ENCODE measurements at places on chromosomes 7 and 10. TPM values are rescaled to one million over a fixed set of nuclear protein-coding genes. Genes with fewer than 3 reads are reported as not detected.

MET gene
- not detected for polyA plus RNA-seq

ZNF22 gene
- 58.7 TPM for polyA plus RNA-seq

PTF1A gene
- polyA plus RNA-seq: not detected

ASAH2 gene
- polyA plus RNA-seq: 3.3 TPM

OR2A42 gene
- polyA plus RNA-seq: not detected

PRDX3 gene
- polyA plus RNA-seq: 75.5 TPM

DNA sequence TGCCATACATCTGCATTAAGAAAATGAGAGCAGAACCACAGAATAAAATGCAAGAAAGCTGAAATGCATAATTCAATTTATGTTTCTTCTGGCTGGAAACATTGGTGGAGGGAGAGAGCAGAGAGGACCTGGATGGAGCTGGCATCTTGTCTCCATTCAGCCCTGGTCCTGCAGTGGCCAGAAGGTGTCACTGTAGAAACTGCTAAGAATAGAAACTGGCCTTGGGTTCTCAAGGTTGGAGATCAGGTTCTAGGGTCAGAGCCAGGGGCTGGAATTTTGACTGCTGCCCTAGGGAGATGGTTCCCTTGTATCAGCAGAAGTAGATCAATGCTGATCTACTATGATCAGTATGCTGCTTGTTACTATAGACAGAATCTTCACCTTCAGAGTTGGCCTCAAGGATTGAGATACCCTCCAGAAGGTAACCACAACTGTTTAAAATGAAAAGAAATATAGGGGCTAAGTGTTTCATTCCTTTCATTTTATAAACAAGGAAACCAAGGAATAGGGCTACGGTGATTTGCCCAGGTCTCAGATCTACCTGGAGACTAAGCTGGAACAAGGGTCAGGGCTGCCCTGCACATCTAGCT lies 13.1 kb downstream of the TAS2R41 start:
- no peak overlapping the region for H3K4me3 ChIP-seq
- DNase-seq: no peak
- no peak overlapping the region for H3K27ac ChIP-seq
- H3K27me3 ChIP-seq: no peaks in the 10 kb centered on the region

DNA sequence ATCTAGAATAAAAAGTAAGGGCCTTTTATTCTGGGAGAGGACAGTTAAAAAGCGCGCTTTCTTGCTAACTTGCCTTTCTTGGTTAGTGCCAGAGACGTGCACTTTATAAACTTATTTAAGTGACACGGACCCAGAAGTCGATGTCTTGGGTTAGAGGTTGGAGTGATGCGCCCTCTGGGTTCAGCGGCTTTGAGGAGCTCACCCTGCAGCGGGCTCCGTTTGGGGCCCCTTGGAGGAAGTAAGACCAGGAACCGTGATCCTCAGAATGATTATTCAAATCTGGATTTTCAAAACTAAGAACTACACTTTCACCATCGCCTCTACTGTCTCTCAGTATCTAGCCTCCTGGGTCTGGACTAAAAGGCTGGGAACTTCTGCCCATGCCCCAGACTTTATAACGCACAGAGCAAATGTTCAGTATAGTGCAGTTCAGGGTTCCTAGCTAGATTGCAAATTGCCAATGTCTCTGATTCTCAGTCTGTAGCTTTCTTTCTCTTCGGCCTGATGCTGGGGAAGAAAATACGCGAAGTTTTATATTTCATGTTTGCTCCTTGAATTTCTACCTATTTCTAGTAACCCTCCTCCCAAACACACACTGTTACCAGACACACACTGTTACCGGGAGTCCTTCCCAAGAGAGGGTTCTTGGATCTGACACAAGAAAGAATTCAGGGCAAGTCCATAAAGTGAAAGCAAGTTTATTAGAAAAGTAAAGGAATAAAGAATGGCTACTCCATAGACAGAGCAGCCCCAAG lies 18.6 kb upstream of the SMO start:
- no peaks in the 10 kb centered on the region for H3K36me3 ChIP-seq
- peaks cover 23% of the 10 kb centered on the region for H3K4me1 ChIP-seq
- DNase-seq: no peak
- H3K27me3 ChIP-seq: no peaks in the 10 kb centered on the region
- peak overlapping the region; percentile 76 for H3K27ac ChIP-seq

DNA sequence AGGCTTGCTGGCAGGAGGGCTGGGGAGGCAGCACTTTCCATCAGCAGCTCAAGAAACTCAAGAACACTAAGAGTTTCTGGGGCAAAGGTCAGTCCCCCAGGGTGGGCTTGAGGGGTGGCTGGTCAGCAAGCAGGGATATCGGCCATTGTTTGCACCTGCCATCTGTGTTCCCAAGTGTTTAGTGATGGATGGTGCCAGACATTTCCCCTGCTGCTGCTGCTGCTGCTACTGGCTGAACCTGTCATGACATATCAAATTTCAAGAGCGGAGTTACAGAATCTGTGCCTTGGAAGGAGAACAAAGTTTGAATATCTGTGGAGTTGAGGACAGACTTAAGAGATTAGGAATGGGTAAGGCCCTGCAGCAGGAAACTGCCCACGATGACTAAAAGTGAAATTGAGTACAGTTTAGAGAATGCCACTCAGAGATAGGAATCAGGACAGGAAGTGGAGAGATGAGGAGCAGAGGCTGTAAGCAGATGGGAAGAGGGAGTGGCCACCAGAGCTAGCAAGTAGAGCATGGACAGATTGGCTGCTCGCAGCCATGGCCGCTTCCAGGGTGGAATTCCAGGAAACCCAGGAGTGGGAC lies 39.2 kb upstream of the PPP1R3C start:
- H3K36me3 ChIP-seq: no peaks in the 10 kb centered on the region
- H3K4me3 ChIP-seq: no peak overlapping the region
- DNase-seq: no peak
- H3K27me3 ChIP-seq: peaks cover 5% of the 10 kb centered on the region
- no peak overlapping the region for H3K27ac ChIP-seq

DNA sequence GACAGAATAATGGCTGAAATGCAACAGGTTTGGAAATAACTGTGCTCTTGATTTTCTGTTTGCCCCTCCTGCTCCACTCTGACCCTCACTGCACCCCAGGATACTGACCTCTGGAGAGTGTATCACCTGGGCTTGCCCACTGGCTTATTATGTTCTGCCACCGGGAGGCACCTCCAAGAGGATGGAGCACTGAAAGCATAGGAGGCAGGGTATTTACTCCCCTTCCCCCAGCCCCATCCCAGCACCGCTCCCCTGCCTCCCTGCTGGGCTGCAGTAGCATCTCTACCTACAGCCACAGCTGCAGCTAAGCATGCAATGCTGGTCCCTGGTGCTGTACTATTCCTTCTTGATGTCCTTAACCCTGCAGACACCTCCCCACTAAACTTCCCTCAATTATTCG lies 26.4 kb downstream of the RAB11FIP2 start:
- H3K4me3 ChIP-seq: no peak overlapping the region
- no peaks in the 10 kb centered on the region for H3K27me3 ChIP-seq
- peaks cover 6% of the 10 kb centered on the region for H3K36me3 ChIP-seq
- no peaks in the 10 kb centered on the region for H3K4me1 ChIP-seq
- no peak for DNase-seq

DNA sequence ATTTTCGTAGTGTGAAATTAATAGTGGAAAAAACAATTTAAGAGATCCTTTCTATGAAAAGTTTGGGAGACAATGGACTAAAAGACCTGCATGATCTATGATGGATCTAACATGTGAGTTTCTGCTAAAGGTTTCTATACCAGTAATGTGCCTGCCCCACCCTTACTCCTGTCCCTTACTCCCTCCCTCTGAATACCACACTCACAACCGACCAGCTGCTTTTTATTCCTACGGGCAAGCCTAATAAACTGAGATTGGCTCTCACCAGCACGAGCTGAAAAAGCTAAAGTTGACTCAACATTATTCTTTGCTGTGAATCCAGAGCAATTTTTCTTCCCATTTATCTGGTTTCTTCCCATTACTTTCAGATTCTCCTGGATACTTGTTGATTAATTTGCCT lies 17.8 kb upstream of the REEP3 start:
- H3K4me1 ChIP-seq: peaks cover 28% of the 10 kb centered on the region
- no peak for DNase-seq
- H3K4me3 ChIP-seq: no peak overlapping the region
- H3K27me3 ChIP-seq: no peaks in the 10 kb centered on the region

Measured in naive thymus-derived CD8-positive, alpha-beta T cell (primary cell).